Hematopoietic multipotent progenitor cell treated with erythropoietin and hydrocortisone succinate and interleukin-3 and kit ligand, for 4 days (in vitro differentiated cells): ENCODE measurements at places on chromosomes 13 and 19.

- no peak for DNase-seq
Measured at GRCh38 chr13:45934283-45934682, 82.7 kb upstream of the SIAH3 start.

GRCh38 chr13:19791953-19792537 is 9.3 kb upstream of the PSPC1 start:
- DNase-seq = no peak

DNA sequence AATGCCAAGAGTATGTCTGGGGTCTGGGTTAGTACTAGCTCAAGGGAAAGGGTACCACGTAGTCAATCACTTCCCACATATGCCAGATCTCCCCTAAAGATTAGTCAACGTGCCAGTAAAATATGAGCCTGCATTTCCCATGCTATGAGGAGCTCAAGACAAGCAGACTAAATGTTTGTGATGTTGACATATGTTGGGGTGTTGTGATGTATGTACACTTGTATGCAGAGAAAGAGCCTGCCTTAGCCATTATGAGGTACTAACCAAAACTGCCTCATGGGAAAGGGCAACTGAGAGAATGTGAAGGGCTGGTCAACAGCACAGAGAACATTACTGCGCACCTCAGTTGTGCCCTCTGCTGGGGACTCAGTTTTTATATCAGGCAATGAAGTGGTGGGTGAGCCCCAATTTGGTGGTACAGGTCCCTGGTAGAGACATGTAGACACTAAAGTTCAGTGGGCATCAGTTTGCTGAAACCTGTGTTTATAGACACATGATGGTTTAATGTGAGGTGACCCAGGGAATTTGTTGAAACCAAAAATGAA is 287.0 kb downstream of the DCT start:
- peak; percentile 56 for DNase-seq

DNA sequence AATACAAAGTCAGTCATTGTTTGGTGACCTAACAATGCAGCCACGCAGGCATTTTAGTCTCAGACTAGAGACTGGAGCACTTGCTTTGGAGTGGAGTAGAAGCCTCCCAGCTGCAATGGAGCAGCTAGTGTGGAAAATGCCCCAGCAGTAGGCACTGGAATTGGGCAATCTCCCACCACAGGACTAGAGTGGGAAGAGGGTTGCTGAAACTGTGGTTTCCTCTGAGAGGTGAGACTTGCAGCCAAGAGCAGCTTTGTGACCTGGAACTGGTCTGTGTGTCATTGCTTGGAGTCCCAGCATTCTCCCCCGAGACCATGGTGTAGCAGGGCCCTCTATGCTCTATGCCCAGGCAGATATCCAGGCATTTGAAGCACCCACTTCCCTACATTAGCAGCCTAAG is 556.3 kb downstream of the UQCRFS1 start:
- DNase-seq = no peak

DNA sequence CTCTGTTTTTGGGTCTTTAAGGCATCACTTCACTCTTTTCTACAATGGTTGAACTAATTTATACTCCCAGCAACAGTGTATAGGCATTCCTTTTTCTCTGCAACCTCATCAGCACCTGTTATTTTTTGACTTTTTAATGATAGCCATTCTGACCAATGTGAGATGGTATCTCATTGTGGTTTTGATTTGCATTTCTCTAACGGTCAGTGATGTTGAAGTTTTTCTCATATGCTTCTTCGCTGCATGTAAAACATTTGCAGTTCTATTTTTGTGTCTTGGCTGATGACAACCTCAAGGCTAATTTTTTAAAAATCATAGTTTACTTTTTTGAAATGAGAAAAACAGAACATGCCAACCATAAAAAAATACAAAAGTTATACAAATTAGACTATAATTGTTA is 258.2 kb upstream of the EDNRB start:
- DNase-seq = no peak

DNA sequence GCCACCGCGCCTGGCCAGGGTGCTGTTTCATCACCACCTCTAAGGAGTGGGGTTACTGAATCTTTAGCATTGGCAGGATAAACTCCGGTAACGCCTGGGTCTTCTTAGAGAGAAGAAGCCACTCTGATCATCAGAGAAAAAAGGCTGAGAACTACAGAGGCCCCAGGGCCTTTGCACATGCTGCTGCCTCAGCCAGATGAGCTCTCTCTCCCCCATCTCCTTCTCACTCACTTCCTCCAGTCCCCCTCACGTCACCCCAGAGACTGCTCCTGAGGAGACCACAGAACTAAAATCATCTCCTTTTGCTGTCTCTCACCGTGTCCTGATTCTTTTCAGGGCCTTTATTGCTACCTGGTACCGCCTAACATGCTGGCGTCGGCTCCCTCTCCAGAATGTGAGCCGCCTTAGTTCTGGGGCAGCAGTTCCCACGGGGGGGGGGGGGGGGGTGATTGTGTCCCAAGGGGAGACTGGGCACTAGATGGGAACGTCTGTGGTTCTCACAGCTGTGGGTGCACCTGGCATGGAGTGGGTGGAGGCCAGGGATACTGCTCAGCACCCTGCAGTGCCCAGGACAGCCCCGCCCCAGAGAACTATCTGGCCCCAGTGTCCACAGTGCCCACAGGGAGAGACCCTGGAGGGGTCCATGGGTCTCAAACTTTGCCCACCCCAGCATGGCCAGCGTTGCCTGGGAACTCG is 5.1 kb upstream of the DIRAS1 start:
- no peak for DNase-seq

GRCh38 chr13:99392470-99393135 is 85.4 kb upstream of the GPR183 start:
- no peak for DNase-seq

DNA sequence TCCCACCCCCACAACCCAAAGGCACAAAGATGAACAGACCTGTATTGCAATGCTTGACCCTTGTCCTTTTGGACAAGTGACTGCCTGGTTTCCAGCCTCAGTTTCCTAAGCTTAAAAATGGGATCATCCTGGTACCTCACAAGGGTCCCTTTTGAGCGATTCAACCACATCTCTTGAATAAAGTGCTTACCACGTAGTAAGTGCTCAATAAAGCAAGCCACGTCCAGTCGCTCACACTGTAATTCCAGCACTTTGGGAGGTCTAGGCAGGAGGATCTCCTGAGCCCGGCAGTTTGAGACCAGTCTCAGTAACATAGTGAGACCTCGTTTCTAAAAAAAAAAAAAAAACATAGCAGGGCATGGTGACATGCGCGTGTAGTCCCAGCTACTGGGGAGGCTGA is 1.2 kb downstream of the DLL3 start:
- no peak for DNase-seq
